NCI-H2171 (cell line): ENCODE measurements at places on chromosomes 2 and 18.

DNA sequence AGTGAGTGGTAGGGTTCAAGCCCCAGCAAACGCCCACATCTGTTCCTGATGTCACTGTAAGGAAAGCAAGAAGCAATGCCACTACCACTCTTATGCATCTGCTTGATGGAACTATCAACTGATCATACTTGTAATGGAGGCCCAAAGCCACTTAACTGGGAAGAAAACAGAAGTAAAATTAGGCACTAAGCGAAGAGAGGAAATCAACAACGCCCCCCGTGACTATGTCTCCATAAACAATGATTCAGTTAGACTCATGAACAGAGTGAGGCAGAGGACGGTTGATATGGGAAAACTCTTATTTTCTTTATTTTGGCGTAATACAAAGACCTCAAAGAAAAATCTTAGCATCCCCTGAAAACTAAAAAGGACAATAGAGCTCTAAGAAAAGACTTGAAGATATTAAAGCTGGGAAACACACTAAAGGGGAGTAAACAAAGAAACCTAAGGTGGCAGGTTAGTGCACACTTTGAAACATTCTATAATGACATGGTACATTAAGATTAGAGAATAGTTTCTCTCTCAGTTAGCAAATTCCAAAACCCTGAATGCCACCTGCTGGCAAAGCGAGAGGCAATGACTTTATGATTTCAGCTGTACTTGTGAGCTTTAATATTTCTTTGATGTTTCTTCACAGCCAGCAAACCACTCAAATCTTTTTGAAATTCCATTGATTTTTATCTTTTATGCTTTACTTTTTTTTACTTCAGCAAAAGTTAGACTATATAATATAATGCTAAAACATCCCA lies 86.5 kb downstream of the LRP2 start:
- no peak for DNase-seq

DNA sequence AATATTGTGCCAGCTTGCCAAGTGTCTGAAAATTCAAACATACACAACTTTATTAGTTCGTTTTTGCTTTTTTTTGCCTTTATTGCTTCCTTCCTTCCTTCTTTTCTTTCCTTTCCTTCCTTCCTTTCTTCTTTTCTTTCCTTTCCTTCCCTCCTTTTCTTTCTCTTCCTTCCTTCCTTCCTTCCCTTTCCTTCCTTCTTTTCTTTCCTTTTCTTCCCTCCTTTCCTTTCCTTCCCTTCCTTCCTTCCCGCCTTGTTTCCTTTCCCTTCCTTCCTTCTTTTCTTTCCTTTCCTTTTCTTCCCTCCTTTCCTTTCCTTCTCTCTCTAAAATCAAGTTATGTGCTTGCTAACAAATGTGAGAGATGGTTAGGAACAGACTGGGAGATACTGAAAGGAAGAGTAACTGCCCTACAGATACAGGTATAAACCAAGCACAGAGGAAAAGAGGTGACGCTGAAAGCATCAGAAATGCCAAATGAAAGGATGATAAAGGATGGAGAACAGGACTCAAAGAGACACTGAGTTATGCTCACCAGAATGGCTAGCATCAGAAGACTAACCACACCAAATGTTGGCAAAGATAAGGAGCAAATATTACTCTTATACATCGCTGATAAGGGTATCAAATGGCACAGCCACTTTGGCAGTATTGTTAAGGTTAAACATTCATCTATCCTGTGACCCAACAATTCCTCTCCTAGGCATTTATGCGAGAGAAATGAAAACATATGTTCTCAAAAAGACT lies 151.6 kb downstream of the MREG start:
- no peak for DNase-seq

- no peak for DNase-seq
Measured at GRCh38 chr2:67456428-67456827, 59.3 kb downstream of the ETAA1 start.

DNA sequence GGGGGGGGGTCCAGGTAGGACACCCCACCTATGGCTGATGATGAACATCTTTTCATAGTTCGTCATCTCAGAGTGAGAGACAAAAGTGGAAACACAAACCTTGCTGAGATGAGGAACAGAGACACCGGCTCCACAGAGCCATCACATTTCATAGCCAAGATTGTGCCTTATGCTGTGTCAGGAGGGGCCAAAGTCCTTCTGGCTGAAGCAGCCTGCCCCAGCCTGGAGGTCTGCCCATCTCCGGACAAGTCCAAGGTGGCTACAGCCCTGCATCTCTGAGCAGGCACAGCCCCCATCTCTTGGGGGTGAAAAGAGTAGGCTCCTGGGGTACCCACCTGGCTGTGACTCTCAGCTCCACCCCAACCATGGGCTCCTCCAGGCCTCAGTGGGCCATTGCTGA lies 70.3 kb downstream of the ZBTB7C start:
- no peak for DNase-seq

DNA sequence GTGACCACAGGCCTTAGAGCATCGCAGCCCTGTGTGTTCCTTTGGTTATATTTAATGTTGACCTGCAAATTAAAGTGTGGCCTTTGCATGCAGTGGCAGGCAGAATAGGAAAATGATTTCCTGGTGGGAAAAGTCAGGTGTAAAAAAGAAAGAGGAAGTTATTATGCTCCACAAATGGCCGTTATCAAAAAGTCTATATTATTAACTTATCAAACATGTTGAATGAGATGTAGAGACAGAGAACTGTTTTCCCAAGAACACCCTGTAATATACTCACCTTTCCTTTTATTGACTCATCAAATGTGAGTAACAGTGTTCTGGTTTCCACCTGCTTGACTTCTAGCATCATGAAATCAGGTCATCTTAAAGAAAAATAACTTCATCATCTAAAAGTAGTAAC lies 35.3 kb downstream of the MEIS1 start:
- DNase-seq, result no peak

DNA sequence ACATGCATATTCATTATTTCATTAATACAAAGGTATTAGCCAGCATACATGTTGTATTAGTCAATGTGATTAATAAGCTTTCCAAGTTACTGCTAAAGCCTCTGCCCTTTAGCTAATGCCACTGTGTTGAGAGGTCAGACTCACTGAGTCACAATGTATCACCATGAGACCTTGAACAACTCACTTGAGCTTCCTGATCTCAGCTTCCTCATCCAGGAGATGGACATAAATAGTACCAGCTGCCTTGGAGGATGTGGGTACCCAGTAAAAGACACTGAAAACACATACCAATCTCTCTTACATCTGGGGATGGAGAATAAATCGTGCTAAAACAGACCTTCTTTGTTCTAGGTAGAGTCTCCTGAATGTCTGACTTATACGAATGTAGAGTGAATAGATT lies 224.6 kb downstream of the EPHA4 start:
- DNase-seq, result no peak

DNA sequence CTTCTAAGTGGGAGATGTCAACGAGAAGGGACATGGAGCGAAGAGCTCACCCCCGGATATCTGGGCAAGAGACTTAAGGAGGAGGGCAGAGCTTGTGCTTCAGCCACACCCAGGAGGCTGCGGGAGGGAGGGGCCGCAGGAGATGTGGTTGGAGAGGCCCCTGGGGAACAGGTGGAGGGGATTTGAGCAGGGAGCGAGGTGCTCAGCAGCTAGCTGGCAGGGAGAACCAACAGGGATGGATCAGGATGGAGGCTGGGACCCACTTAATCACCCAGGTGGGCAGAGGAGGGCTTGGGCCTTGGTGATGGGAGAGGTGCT lies 78.3 kb downstream of the MBP start:
- no peak for DNase-seq

- DNase-seq, result no peak
Measured at GRCh38 chr18:63686871-63687270, 15.9 kb upstream of the SERPINB11 start.

DNA sequence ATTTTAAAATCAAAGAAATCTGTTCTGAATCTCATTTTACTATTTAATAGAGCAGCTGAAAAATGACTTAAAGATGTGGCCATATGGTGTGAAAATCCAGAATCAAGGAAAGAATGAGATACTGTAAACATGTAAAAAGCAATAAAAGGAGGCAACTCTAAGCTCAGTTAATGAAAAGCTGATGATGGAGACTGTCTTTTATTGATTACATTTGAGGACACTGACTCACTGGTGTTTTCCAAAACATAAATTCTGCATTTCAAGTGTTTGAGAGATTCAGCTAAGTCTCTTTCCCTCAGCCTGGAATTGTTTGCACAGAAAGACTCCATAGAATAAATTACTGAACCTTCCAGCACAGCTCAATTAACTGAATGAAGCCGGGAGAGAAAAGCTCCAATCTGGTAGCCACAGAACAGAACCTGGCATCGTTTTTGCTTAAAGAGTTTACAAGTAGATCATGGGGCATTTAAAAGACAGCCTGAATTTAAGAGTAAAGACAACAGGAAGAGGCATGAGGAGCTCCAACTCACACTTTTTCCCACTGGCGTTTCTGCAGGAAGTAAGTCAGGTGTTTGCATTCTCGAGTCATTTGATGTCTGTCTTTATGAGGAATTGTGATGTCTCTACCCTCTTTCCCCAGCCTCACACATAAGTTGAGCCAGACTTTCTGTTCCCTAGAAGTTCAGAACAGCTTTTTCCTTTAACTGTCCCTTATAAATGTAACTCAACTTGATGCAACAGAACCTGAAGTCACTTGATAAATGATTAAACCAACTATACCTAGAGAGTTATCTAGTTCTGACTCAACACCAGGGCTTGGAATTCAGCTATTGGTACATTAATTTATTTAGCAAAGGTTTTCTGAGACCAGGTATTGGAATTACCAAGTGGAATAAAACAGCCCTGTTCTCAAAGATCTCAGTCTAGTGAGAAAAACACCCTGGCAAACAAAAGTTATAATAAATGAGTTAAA lies 53.3 kb downstream of the FTCDNL1 start:
- no peak for DNase-seq

- no peak for DNase-seq
Measured at GRCh38 chr2:26875065-26875634, 27.2 kb downstream of the DPYSL5 start.

GRCh38 chr2:85972355-85972754 lies 83.6 kb upstream of the ST3GAL5 start:
- DNase-seq, result no peak

GRCh38 chr2:88416016-88416663 lies 36.4 kb downstream of the FOXI3 start:
- DNase-seq, result no peak

DNA sequence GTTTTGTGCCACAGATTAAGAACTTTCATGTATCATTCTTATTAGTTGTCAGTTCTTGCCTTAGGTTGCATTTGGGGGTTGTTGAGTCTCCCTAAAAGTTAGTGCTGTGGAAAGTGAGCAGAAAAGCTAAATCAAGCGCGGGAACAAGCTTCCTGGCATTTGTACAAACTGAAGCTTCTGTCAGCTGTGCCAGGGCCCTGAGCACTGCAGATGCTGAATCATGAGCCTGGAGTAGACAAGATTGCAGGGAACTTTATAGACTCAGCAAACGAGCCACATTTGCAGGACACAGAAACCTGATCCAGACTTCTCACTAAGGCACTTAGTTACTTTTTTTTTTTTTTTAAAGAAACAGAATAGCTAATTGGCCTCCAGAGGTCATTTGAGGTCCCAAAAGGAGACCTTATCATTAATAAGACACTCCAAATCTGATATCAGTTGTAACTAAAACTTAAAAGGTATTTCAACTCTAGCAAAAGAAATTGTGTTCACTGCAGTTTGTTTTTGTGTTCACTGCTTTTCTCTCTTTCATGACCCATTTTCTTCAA lies 88.7 kb downstream of the ADAM23 start:
- DNase-seq, result peak; percentile 8

GRCh38 chr2:209371407-209371806 lies 52.4 kb upstream of the MAP2 start:
- no peak for DNase-seq

DNA sequence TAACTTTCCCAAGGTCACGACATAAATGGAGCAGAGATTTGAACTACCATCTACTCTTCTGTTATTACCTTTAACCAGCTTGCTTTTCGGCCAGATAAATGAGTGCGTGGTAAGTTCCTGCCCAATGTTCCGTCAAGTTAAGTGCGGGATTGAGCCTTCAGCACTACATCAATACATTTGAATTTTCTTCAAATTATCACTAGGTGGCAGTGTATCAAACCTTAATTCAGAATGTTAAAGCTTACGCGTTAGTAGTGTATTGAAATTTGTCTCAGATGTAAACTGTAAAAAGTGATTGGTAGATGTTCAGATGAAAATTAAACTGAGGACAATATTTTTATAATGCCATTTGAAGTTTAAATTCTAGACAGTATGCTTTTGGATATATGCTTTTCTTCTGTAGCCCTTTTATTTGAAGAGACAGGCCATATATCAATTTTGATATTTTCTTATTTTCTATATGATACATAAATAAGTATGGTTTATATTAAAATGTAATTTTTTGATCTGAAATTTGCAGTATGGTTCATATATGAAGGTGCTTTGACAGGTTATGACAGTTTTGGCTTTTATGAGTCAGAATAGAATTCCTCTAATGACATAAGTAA lies 681.3 kb downstream of the ADCYAP1 start:
- DNase-seq, result peak; percentile 20

- DNase-seq, result no peak
Measured at GRCh38 chr2:146981921-146982320, 862.9 kb upstream of the ACVR2A start.

DNA sequence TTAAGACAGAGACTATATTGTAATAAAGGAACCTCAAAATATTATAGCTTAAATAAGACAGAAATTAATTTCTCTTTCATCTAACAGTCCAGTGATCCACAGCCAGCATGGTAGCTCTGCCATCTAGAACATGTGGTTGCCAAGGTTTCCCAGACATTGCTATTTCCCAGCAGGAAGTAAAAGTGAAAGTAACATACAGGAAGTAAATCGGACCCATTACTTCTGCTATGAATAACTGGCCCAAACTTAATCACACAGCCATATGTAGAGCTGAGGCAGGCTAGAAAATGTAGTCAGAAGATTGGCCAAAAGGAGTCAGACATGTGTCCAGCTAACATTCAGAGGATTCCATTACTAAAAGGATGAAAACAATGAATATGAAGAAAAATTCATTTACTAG lies 71.0 kb downstream of the NOL4 start:
- DNase-seq, result no peak

DNA sequence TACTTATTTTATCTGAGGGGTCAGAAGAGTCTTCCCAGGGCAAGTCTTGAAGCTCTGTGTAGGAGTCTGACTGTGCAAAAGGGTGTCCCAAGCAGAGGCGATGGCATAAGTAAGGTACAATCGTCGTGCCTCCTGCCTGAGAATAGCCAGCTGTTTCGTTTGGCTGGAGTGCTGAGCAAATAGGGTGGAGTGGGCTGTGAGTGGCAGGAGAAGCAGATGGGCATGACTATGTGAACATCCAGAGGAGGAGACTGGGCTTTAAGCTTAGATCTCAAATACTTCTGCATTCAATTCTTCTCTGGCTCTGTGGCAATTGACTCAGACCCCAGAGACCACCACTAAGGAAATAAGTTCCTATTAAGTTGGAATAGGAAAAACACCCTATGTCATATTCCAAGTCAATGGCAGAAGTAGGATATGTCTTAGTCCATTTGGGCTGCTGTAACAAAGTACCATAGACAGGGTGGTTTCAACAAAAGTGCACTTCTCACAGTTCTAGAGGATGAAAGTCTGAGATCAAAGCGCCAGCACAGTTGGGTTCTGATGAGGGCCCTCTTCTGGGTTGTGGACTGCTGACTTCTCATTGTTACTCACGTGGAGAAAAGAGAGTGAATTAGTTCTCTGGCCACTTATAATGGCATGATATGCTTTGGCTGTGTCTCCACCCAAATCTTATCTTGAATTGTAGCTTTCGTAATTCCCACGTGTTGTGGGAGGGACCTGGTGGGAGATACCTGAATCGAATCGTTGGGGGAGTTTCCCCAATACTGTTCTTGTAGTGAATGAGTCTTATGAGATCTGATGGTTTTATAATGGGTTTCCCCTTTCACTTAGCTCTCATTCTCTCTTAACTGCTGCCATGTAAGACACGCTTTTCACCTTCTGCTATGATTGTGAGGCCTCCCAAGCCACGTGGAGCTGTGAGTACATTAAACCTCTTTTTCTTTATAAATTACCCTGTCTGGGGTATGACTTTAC lies 120.2 kb downstream of the LPIN1 start:
- no peak for DNase-seq
